CD4-positive, alpha-beta T cell treated with Interleukin-21 for 1 hour (primary cell): ENCODE measurements at places on chromosomes 7 and 10.

GRCh38 chr10:13758312-13758711 is 171.5 kb downstream of the PRPF18 start:
- no peak for DNase-seq

DNA sequence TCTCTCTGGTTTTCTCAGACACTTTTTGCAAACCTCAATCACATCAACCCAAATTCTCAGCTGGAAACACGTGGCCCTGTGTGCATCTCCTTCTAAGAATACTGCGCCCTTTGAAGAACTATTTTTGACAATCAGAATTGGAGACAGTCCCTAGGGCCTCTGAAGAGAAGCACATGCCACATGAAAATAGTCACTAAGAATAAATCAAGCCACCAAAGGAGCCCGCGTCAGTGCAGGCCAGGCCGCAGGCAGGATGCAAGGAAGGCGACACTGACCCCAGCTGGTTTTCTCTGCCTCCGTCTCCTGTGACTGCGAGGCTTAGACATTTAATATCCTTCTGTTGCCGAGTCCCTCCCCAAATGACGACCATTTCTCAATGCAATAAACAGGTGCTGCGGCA is 88.0 kb upstream of the ADAM12 start:
- DNase-seq: no peak

DNA sequence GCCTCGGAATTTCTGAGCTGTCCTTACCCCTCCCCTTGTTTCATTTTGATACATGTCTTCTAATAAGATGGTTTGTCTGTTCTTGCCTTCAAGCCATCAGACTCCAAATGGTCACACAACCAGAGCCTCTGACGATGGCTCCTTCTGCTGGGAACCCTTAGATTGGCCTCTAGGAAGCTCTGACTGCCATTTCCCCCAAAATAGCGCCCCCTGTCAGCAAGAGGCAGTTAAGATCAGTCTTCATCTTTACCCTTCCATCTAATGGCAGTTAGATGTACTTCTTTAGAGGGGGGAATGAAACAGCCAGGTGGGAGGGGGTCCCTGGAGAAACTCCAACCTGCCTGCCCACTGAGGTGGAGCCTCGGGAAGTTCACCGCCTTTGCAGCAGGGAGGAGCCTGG is 85.8 kb upstream of the GPR22 start:
- no peak for DNase-seq

GRCh38 chr7:24730018-24730369 is 27.3 kb downstream of the GSDME start:
- no peak for DNase-seq

GRCh38 chr7:106657085-106657991 is 3.6 kb downstream of the CCDC71L start:
- DNase-seq: peak; percentile 7

DNA sequence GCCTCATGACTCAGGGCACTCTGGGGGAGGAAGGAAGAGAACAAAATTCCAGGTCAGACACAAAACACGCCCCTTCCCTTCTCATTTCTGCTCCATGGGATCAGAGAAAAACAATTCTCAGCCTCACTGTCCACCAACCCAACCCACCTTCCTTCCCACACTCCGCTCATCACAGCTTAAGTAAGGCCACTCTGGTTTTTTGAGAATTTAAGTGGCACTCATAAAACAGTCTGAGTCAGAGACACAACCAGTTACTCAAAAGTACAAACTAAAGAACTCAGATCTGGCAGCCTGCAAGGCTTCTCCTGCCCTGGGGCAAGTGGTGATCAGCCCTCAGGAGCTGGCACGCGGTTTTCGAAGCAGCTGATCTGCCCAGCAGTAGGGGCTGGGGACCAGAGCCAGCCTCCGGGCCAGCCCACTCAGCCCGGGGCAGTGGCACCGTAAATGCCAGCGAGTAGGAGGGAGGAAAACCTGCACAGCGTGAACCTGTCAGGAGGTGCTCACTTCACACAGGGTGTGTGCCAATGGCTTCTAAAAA is 39.1 kb upstream of the ABLIM1 start:
- no peak for DNase-seq

DNA sequence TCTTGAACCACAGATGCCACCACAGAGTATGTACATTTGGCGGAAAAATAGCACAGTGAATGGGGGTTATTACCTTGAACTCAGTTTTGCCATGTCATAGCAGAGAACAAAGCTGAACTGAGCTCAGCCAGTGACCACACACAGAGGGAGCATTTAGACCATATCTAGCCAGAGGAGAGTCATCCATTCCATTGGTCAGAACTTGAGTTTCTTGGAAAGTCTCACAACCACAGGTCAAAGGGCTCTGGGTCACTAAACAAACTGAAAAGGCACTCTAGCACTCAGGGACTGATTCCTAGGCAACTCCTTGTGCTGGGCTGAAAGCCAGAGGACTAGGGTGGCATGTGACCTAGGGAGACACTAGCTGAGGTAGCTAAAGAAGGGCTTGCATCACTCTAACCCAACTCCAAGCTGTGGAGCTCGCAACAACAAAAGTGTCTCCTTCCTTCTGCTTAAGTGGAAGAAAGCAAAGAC is 239.7 kb upstream of the SEMA3D start:
- DNase-seq: no peak

- peak; percentile 8 for DNase-seq
Measured at GRCh38 chr7:17369691-17370426, 71.4 kb downstream of the AHR start.

DNA sequence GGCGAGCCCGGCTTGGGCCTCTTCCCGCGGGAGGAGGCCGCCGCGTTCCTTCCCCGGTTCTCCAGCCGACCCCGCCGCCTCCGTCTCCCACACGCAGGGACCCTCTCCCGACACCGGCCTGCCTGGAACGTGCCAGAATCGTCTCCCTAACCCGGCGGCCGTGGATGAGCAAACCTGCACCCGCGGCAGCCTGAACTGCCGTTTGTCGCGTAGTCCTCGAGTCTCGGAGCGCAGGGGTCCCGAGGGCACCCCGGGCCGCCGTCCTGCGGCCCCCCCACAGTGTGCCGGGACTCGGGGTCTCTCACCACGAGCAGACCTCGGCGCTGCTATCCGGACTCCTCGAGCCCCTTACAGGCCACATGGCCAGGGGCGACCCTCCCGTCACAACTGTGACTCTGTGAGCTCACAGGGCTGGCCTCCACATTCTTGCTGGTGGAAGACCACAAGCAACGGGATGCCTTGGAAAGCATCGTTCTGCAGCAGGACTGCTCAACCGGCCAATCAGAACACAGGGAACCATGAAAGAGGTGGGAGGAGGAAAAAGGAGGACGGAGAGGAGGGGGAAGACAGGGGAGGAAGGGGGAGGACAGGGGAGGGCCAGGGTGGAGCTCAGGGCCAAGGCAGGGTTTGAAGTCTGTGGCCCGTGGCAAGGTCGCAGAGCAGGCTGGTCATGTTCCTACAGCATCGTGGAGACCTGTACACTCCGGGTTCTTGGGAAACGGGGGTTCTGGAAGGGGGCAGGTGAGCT is 276.9 kb downstream of the DNAJB6 start:
- no peak for DNase-seq
